ENCODE measurements at places on chromosomes 2 and 18.
A peak's percentile ranks its signal among the peaks of the same experiment; 100 is the strongest.

DNA sequence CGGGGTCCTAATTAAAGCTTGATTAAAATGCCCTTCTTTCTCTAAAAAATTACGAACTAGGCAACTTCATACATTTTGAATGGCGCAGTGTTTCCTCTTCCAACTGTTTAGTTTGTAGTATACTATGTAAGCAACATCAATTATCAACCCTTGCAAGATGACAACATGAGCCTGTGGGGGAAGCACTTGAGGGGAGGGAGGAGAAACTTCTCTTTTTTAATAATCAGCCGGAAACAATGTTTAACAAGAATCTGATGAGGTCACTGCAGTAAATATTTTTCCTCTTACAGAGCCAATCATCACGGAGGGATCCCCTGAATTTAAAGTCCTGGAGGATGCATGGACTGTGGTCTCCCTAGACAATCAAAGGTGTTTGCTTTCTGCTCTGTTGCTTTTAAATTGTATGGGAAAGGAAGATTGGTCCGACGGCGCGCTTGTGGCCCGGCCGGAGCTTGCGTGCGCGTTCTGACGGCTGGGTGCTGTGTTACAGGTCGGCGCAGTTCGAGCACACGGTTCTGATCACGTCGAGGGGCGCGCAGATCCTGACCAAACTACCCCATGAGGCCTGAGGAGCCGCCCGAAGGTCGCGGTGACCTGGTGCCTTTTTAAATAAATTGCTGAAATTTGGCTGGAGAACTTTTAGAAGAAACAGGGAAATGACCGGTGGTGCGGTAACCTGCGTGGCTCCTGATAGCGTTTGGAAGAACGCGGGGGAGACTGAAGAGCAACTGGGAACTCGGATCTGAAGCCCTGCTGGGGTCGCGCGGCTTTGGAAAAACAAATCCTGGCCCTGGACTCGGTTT is 5.3 kb upstream of the DLX1 start:
- DNase-seq, result no peak

DNA sequence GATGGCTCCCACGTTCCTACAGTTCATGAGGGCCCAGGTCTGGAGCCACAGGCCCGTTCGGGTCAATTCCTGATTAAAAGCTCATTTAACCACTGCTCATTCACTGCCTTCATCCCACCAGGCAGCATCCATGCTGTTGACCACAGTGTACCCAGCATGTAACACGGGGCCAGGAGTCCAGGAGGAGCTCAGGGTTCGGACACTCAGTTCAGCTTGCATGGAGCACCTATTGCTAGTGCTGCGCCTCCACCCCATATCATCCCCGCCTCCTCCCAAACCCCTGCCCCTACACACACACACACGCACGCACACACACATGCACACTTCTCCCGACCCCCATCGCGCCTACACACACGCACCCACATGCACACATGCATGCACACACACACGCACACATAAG is 72.9 kb upstream of the SNTG2 start:
- no peak for DNase-seq

DNA sequence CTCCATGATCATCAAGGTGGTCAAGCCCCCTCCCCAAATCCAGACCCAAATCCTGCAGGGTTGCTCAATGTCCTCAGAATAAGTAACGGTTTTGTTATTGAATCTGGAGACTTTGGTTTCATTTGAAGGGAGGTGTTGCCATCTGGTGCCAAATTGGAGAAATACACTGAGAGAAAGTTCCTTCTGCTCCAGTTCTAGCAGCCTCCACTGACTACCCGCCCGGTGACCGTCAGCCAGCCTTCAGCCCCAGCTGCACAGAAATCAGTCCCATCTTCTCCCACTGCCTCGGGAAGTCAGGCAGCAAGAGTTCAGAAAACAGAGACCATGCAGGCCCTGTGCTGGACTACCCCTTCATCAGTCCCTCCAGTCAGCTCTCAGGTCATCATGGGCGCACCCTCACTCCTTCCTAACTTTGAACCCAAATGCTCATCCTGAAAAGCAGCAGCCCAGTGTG is 38.7 kb downstream of the PKDCC start:
- DNase-seq, result peak; percentile 30

DNA sequence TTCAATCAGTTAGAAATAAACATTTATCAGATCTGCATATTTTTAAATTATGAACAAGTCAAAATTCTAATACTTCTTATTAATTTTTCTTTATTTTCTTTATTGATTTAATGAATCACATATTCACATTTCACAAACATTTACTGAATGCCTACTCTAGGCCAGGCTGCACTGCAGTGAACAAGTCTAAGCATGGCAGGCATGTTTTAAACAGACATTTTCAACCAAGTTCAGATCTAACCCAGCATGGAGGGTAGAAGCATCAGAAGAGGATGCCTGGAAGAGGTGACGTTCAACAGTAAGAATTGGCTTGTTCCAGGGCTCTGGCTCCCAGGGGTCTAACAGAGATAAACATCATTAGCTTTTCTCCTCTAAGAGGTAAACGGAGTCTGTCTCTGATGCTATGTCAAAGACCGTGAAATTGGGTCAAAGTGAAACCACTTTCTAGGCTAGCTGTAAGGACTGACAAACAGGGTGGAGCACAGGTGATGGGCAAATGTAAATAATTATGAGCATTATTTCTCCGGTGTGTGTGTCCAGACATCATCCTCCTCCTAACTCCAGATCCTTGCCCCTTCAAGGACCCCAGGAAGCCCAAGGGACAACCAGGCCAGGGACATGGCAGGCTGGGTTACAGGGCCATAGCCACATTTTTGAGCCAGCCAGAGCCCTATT is 50.6 kb downstream of the UNC50 start:
- no peak for DNase-seq

All from anterior cingulate cortex (tissue), 58 donors.